ENCODE measurements at places on chromosomes 3 and 15.

GRCh38 chr3:73404435-73404834, 220.3 kb downstream of the PDZRN3 start:
- DNase-seq = no peak

GRCh38 chr3:57385498-57385897, 93.0 kb upstream of the ASB14 start:
- DNase-seq = no peak

DNA sequence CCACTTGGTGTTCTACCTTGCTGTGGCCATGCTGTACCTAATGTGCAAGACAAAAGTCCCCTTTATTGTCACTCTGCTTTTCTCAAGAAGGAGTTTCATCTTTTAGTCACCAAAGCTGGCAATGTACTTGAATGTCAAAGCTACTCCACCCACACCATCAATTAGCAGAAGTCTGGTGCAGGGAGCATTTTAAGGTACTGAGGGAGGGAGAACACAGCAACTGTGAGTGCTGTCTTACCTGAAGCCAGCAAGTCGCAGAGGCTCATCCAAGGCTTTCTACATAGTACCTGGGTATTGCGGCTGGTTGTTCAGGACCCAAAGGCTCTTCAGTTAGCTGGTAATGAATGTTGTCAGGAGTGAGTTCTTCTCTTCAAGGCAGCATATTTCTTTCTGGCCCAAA, 820.4 kb downstream of the OTOL1 start:
- no peak for DNase-seq

GRCh38 chr15:62103431-62103830, 36.7 kb downstream of the C2CD4A start:
- no peak for DNase-seq

- no peak for DNase-seq
These were observed 33.9 kb downstream of the IQSEC1 start for GRCh38 chr3:13039213-13039896.

- DNase-seq = peak; percentile 84
These were observed 94.3 kb upstream of the C3orf80 start for GRCh38 chr3:160130950-160131349.

DNA sequence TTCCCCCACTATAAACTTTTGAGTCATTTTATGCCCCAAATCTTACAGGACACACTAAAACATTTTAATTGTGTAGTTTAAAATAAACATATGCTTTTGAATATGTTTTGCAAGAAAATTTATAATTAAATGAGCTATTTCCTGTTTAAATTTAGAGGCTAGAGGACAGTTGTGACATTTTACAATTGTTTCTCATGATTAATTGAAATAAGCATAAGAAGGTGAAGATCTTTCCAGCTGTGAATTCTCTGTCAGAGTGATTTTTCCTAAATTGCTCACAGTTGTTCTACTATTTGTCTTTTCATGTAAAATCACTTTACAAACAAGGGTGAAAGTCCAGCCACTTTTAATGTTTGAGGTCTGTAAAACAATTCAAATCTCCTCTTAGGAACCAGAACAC, 892.3 kb downstream of the CADM2 start:
- DNase-seq = no peak

- DNase-seq = peak; percentile 61
These were observed 15.9 kb upstream of the SLC4A7 start for GRCh38 chr3:27500035-27500434.

GRCh38 chr3:105988540-105989212, 119.9 kb upstream of the CBLB start:
- DNase-seq = no peak

DNA sequence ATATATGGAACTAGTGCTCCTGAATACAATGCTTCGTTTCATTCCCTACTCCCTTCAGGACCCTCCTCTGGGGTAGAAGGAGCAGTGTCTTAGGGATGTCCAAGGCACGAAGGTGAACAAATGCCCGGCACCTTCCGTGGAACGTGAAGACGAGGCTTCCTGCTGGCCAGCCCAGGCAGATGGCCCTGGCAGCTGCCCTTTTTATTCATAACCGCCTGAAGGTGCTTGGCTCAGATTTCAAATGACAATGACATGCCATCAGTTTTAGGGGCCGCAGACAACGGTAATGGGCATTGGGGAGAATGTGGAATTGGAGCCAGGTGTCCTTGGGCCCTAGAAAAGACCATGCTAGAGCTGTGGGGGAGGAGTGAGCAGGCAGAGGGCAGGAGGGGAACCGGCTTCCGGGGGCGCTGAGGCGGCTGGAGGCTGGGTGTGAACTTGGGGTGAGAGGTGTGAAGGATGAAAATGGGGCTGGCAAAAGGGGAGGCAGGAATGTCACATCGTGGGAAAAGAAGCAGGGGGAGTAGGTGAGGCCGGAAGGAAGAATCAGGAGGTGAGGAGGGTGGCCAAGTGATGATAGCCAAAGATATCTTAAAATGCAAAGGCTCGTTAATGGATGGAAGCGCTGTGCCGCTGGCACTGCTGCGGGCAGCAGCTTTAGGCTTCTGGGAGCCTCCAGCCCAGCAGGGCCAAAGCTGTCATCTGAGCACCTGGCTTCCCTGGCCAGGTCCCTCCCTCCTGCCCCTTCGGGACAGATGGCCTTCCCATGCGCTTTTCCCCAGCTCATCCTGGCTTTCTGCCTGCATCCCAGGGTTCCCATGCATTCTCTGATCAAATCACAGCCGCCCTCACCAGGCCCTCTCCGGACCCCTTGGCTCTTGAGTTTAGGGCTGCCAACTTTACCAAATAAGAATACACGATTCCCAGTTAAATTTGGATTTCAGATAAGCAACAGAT, 93.7 kb downstream of the TMEM266 start:
- DNase-seq = no peak

DNA sequence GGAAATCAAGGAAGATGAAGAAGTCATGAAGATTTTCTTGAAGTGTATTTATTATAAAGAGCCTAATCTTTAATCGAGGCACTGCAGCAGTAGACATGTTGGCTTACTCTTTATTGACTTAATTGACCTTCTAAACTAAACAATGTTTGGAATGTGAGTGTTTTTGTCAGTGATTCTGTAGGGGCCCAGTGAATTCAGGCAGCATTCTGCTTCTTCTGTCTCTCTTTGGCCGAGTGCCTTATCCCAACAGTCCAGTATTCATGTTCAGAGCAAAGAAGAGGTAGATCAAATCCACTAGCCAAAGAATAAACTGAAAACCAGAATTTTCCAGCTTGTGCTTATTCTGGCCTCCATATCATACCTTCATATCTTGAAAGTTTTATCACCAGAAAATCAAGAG, 55.7 kb downstream of the RLBP1 start:
- DNase-seq = peak; percentile 40

GRCh38 chr3:102733791-102734563, 299.2 kb downstream of the ZPLD1 start:
- peak; percentile 13 for DNase-seq

DNA sequence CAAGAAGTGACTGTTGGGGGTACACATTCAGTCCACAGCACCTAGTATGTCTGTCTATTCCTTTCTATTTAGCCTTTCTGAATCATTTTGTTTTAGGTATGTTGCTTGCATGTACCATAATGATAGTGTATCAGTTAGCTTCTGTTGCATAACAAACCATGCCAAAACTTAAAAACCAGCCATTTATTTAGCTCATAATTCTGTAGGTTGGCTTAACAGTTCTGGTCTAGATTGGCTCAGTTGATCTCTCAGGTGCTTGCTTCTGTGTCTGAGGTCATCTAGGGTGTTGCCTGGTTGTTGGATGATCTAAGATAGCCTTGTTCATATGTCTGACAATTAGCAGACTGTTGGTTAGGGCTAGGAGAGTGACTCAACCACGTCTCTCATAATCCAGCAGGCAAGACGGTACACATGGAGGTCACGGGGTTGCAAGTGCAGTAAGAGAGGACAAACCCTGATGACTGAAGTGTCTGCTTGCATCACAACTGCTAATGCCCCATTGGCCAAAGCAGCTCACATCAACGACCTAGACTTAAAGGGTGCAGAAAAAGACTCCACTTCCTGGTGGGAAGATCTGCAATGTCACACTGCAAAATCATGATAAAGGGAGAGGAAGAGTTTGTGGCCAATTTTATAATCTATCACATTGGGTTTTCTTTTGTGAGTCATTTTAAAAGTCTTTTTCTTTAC, 6.8 kb upstream of the PDCD6IP start:
- peak; percentile 88 for DNase-seq

GRCh38 chr3:188505151-188505550, 351.2 kb downstream of the LPP start:
- no peak for DNase-seq

DNA sequence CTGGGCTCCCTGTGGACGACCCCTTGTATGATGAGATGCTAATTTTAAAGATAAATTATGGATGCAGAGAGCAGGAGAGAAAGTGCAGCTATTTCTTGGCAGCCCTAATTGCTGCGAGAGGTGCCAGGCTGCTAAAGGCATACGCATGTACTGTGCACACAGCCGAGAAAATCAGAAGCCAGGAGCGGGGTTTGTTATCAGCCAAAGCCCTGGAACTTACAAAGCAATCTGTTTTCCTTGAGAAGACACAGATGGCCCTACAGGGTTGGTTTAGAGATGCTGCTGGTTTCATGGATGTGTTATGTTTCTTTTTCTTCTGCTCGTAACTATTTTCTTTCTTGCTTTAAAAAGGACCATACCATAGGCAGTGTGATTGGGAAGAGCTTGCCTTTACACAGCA, 11.7 kb upstream of the CCK start:
- DNase-seq = no peak

- DNase-seq = no peak
These were observed 29.7 kb downstream of the TRIM71 start for GRCh38 chr3:32847528-32847927.

DNA sequence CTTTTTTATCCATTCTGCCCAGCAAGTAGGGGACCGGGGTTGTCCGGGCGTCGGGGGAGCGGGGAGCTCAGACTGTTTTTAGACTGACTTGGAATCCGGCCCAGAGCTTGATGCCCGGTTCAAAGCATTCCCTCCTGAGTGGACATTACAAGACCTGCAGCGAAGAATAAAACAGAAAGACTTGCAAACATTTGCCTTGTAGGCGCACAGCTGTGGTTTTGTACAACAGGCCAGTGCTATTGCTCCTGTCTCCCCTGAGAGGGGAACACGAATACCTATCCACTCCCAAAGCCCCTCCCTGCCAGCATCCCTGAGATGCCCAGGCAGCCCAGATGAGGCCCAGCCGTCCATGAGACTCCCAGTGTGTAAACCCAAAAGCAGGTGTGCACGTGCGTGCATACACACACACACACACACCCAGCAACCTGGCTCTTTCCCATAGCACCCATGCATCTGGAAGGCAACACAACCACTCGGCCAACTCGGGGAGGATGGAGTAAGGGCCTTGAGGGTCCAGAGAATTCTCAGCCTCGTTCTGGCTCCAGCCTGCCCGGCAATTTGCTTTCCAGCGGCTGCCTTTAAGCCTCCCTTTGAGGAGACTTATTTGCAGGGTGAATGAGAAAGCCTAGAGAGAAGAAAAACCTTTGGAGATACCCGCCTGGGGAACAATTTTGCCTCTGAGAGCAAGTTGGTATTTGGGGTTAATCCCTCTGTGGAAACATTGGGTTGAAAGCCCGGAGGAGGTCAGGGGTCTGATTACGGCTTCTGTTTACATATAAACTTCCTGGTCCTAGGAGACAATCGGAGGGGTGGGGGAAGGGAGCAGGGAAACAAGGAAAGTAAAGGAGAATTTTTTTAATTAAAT, 161.0 kb upstream of the HES1 start:
- DNase-seq = peak; percentile 53

DNA sequence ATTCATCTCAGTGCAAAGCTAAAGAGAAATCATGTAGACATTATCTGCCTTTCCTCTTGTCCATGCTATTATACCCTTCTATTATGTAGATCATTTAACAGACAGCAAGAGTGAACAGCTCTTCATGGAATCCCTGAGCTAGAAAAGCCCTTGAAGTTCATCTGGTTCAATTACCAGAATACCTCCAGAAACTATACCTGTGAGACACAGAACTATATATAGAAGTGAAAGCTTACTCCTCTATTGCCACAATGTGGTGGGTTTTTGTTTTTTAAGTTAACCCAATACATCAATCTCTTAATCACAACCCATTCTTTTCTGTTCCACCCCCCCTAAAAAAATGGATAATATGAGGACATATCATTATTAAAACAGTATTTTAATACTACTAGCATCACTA, 347.7 kb downstream of the PLCL2 start:
- DNase-seq = no peak

- DNase-seq = no peak
These were observed 250.9 kb downstream of the PLCL2 start for GRCh38 chr3:17135696-17136095.

DNA sequence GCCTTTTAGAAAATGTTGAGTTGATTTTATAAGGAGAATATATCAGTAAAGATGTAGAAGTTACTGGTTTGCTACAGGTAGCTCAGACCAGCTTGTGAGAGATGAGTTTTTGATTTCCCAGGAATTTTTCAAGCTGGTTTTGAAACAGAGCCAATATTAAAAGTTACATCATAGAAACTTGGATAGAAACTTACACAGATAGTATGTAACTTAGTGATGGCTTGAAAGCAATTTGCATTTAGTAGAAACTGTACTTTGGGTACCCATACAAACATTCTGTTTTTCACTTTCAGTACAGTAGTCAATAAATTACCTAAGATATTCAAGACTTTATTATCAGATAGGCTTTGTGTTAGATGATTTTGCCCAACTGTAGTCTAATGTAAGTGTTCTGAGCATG, 93.4 kb downstream of the RBMS3 start:
- no peak for DNase-seq

GRCh38 chr3:72517921-72518424, 330.3 kb downstream of the SHQ1 start:
- DNase-seq = peak; percentile 17

DNA sequence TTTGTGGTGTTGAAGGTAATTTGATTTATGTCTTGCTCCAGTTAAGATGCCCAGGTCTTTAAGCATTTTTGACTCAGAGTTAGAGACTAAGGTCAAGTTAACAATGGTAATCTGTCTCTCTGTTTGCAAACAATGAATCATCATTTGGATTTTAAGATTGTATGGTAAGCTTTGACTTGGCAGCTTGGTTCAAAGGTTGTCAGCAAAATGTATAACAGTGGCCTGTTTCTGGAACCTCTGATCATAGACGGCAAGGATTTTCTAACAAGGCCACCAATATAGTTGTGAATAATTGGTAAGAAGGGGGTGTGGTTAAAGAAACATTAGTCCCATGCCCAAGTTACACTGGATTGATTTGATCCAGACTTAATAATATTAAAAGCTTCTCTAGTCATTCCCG, 775.2 kb upstream of the GOLIM4 start:
- no peak for DNase-seq

DNA sequence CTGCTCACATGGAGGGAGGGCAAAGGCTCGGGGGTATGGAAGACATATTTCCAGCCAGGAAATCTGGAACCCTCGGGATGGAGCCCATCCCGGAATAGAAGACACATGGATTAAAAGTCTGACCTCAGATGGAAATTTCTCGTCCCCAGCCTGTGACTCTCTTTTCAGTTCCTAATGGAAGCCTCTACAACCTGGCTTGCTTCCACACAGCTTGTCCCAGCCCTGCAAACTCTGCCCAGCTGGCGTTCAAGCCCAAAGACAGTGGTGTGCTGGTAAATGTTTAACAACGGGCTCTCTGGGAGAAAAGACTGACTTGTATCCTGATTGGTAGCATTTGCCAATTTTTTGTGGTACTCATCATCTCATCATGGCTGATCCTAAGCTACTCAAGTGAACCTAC, 35.6 kb upstream of the TLE3 start:
- DNase-seq = no peak

Measured in iris pigment epithelial cell (primary cell).